CD4-positive, alpha-beta T cell treated with Interferon gamma for 1 hour (primary cell): ENCODE measurements at places on chromosomes 12 and 14.

GRCh38 chr12:66380769-66381535 lies 78.7 kb downstream of the HELB start:
- DNase-seq, result no peak

DNA sequence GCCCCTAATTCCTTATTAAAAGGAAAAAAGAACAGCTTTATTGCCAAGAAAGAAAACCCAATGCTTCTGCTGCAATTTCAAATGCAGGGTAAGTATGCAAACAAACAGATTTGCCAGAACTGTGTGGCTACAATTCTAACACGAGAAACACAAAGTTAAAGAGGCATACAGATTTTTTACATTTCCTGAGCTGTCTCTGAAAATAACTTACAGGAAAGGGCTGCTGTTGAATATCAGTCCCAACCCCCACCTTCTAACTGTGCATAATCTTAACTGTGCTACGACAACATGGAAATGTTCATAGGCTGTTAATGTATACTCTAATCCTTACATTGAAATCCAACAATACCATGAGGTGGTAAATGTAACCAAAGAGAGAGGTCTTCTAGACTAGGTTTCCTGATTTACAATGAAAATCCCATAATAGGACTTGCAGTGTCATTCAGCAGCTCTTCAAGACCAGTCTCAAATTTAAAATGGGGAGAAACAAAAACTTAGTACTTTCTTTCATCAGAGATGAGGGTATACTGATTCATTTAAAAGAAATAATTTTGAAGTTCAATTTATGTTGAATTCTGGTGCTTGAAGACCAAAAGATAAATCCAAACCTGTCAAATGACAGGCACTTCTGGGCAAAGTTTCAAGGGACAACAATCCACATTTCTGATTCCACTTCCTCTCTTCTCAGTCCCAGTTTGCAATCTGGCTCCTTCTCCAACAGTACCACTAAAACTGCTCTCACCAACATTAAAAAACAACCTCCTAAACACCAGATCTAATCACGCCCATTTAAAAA lies 14.4 kb downstream of the FGD6 start:
- DNase-seq, result no peak

- DNase-seq, result peak; percentile 66
Measured at GRCh38 chr12:106223485-106224354, 24.1 kb downstream of the CKAP4 start.

GRCh38 chr14:59427653-59428580 lies 37.3 kb downstream of the GPR135 start:
- DNase-seq, result no peak

DNA sequence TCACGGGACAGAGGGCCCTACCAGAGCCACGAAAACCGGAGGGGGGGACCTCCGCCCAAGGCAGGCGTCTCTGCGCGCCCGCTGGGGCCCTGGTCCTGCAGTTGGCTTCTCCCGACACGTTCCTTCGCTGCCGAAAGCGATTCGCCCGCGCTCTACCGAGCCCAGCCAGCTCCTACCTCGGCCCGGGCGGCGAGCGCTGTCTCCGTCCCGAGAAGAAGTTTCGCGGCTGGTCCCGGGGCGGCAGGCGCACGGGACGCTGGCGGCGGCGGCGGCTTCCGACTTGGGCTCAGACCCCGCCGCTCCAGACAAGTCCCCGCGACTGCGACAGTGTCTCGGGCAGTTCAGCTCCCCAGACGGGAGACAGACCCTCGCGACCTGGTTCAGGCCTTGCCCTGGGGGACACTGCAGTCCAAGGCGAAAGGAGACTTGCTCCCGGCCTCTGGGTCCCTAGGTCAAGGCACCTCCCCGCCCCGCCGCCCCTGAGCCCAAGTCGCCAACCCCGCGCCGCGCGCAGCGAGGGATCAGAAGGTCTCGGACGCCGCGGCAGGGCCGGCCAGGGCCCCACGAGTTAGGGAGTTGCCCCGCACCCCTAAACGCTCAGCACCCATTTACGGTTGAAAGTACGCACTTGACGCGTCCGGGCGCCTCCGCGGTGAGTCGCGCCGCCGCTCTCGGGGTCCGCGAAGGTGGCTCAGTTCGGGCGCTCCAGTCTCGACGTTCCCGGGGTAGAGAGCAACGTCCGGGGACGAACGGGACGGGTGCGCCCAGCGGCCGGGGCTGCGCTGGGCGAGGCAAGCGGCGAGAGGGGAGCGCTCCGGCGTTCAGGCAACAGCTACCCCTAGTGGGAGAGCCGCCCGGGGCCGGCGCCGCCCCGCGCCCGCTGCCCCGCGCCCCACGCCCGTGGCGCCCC lies 1.4 kb upstream of the DIO3 start:
- DNase-seq, result no peak
